ENCODE measurements at places on chromosomes 2 and 18. TPM values are rescaled to one million over a fixed set of nuclear protein-coding genes. Genes with fewer than 3 reads are reported as not detected.

GRCh38 chr2:189440947-189441708, at the start of gene WDR75:
Gene WDR75 (plus strand): TSS chr2:189441474. CDS start chr2:189441493, 19 bp downstream.
- peak; percentile 96 for DNase-seq

- DNase-seq, result peak; percentile 100
These were observed 222.1 kb downstream of the MTX2 start for GRCh38 chr2:176491172-176491904.

DNA sequence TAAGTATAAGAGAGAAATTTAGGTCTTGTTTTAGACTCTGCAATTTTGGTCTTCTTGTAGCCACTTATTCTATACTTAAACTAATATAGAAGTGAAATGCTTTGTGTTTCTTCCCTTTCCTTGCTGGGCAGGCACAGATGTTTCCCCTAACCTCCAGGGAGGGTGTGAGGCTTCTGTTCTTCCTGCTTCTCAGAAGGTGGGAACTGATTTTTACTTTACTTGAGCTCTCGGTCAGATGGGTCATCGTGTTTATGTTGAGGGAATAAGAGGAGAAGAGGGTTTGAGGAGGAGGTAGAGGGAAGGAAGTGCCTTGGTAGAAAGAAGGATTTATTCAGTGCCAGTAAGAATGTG, 92.5 kb upstream of the CXCR4 start:
- no peak for DNase-seq

- no peak for DNase-seq
These were observed 24.6 kb upstream of the STK25 start for GRCh38 chr2:241532733-241533601.

Gene TSPYL6
- not detected for total RNA-seq

- DNase-seq, result no peak
These were observed 129.6 kb upstream of the SLC1A4 start for GRCh38 chr2:64859312-64860212.

GRCh38 chr2:120906914-120907313, 171.2 kb downstream of the GLI2 start:
- DNase-seq, result no peak

Gene GRHL1
- 1.2 TPM for total RNA-seq

DNA sequence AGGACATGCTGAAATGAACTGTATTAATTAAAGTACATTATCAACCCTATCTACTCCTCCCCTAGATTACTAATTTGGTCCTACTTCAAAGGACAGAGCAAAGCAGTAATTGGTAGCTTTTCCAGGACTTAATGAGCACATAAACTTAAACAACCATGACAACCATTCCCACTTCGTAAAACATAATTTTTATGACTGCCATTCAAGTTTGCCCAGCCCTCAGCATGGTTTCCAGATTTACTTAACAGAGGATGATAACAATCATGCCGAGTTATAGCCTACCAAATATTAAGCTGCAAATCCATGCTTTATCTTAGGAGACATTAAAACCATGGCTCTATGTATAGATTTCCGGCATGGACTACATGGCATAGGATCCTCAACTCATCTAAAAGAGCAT, 401.1 kb upstream of the CHAC2 start:
- no peak for DNase-seq

DNA sequence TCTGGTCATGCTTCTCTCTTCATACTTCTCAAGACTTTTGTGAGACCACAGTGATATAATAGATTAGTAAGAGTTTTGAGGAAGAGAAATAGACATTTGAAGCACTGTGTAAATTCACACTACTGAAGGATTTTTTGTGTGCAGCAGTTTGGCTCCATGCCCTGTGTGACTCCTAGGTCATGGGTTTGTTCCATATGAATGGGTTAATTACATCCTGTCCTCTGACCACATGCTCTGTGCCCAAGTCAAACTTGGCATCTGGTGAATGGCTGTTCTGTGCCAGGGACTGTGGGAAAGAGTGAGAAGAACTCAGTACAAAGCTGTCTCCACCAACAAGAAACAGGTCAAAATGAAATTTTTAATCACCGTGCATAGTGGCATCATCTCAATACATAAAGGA, 304.0 kb downstream of the LNPK start:
- DNase-seq, result no peak

DNA sequence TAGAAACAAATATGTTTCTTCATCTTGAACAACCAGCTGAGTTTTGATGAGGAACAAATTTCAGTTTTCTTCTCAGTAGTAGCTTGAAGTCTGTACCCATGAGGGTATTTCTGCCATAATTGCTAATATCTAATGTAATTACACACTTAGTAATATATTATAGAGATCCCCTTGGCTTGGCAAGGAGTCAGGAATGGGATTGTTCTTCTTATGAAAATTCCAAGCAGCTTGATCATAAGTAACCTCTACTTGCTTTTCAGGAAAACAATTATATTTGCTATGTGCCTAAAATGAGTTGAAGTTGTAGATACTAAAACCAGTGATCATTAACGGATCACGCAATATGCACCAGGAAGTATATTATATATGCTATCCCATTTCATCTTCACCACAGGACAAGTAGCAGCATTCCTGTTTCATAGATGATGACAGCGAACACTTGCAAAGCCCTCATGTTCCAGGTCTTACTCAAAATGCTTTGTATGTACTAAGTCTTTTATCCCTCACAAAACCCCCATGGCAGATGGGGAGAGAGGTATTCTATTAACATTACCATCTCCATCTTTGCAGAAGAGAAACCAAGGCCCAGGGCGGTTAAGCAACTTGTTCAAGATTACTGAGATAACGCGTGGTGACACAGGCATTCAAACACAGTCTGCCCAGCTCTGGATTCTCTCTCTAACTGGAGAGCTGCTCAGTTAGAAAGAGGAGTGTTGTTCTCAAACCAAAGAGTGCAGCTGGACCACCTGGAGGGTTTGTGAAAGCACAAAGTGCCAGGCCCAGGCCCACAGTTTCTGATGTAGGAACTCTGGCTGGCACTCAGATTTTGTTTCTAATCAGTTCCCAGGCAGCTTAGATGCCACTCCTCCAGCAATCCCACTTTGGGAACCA, 21.8 kb upstream of the RGPD4 start:
- DNase-seq, result no peak

Gene LCT
- total RNA-seq, result not detected

- DNase-seq, result no peak
These were observed 101.6 kb upstream of the COL5A2 start for GRCh38 chr2:189281201-189281600.

GRCh38 chr2:190840569-190841172, 40.0 kb upstream of the GLS start:
- DNase-seq, result no peak

GRCh38 chr2:197054437-197054836, 127.9 kb upstream of the PGAP1 start:
- peak; percentile 58 for DNase-seq

Gene TMEM247
- not detected for total RNA-seq

DNA sequence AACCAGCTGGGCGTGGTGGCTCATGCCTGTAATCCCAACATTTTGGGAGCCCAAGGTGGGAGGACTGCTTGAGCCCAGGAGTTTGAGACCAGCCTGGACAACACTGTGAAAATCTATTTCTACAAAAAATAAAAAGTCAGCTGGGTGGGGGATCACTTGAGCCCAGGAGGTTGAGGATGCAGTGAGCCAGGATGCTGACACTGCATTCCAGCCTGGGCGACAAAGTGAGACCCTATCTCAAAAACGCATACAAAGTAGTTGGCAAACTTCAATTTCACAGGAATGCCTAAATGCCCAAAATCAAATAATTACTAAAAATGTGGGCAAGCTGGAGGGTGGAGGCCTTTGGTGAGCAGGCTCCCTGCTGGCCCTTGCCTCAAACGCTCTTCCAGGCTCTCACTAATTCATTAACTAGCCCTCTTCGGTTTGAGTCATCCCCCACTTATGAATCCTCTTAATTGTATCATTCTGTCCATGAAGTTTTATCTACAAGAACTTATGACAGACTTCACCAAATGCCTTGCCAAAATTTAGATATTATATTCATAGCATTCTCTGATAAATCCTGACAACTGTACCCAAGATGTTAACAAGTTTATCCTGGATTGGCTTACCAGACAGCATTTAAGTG, 68.7 kb upstream of the ZFP36L2 start:
- no peak for DNase-seq

GRCh38 chr2:118805064-118805690, 42.3 kb downstream of the EN1 start:
- no peak for DNase-seq

GRCh38 chr2:23622466-23622865, 237.5 kb downstream of the KLHL29 start:
- DNase-seq, result no peak

GRCh38 chr18:78957140-78957539, 22.5 kb upstream of the SALL3 start:
- DNase-seq, result no peak
